ENCODE measurements at places on chromosomes 5 and 9.
A peak's percentile ranks its signal among the peaks of the same experiment; 100 is the strongest.

DNA sequence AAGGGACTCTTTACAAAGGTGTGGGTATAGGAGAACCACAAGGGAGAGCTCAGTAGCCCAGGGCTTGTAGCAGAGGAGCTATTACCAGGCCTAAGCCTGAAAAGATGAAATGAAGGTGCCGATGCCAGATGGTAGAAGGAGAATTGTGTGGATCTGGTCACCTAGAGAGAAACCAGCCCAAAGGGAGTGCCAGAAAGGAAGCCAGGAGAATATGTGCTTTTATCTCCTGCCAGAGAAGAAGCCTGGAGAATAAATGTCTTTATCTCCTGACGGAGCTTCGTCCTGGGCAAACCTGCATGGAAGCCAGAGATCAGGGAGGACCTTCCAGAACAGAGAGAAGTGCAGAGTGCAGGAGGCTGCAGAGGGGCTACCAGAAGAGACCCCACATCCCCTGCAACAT lies 142.6 kb downstream of the MED10 start:
- H3K36me3 ChIP-seq, result no peaks in the 10 kb centered on the region
- H3K27me3 ChIP-seq, result no peaks in the 10 kb centered on the region
- H3K4me1 ChIP-seq, result no peaks in the 10 kb centered on the region
- H3K4me3 ChIP-seq, result no peak overlapping the region

DNA sequence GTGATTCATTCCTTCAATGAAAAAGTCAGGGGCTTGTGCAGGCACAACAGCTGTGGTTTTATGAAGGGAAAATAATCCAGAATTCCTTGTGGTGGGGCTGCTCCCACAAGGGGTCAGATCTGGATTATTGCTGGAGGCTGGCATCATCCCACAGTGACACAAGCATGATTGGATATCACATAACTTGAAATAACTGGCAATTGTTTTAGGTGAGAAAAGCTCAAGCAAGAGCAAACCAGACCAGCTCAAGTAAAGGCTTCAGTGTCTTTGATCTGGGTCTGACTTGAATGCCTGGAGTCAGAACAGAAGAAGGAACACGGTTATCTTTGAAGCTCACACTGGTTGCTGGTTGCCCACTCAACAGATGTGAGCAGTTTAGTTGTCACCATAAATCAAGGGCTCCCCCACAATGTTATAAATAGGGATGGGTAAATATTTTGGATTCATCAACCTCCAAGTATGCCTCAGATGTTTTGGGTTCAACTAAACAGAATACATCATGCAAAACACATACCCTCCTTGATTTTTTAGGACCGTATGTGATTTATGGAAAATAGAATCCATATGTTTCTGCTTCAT lies 3.1 kb upstream of the ZNF474 start:
- H3K4me1 ChIP-seq, result peaks cover 25% of the 10 kb centered on the region
- DNase-seq, result peak; percentile 51
- H3K27me3 ChIP-seq, result no peaks in the 10 kb centered on the region
- H3K36me3 ChIP-seq, result no peaks in the 10 kb centered on the region
- no peak overlapping the region for H3K4me3 ChIP-seq

GRCh38 chr9:89774858-89775370 lies 170.1 kb downstream of the GADD45G start:
- H3K4me1 ChIP-seq, result peaks cover 38% of the 10 kb centered on the region
- H3K36me3 ChIP-seq, result no peaks in the 10 kb centered on the region
- H3K27me3 ChIP-seq, result peaks cover 30% of the 10 kb centered on the region
- DNase-seq, result no peak

- no peak overlapping the region for H3K27ac ChIP-seq
- H3K27me3 ChIP-seq, result no peaks in the 10 kb centered on the region
- DNase-seq, result no peak
Observed at GRCh38 chr9:122883125-122883524, 22.0 kb downstream of the RC3H2 start.

DNA sequence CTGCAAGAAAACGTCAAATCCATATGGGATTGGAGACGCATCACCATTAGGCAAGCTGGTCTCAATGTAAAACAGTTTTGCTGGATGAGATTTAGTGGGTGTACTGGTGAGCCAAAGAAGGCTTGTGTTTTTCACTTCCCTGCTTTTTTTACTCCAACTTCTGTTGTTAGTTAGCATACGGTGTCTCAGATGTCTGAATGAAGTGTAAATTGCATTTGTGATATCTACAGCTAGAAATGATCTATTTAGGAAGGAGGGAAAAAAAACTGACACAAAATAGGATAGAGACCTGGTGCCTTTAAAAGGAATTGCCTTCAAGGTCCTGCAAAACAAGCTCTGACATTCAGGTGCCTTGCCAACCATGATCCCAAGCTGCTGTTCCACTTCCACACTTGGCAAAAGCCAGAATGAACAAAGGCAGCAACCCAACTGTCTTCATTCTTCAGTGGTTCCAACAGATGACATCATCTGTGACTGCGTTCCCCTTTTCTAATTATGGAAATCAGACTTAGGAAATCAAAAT lies 104.2 kb upstream of the RAI14 start:
- peak; percentile 93 for DNase-seq
- no peak overlapping the region for H3K4me3 ChIP-seq
- H3K4me1 ChIP-seq, result peaks cover 15% of the 10 kb centered on the region

GRCh38 chr5:169095410-169095960 lies 205.5 kb downstream of the SLIT3 start:
- no peak for DNase-seq
- no peaks in the 10 kb centered on the region for H3K27me3 ChIP-seq
- H3K27ac ChIP-seq, result no peak overlapping the region

DNA sequence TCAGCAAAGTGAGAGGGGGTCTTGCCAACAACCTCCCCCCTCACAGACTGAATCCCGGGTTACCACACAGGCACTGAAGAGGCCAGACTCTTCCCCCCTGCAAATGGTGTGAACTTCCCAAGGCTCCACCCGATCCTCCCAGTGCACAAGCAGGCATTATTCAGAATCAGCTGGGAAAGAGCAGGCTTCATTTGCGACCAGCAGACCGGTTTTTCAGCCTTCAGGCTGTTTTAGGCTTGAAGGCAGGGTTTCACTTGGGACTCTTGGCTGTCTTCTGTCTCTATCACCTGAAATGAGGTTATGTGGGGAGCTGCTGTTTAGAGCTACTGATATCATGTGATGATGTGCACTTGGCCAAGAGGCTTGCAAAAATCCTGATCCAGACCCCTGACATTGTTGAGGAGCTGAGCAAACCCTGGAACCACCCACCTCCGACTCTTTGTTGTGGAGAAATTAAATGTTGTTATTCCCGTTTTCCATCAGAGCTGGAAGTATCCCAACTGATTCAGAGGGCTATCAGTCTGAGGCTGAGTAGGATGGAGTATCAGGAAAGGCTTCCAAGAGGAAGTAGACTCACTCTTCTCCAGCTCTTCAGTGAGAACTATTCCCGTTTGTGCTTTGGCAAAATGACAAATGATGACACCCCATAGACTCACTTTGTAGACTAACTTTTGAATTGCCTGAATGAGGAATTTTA lies 63.3 kb upstream of the ZFR start:
- no peak overlapping the region for H3K4me3 ChIP-seq
- H3K4me1 ChIP-seq, result peaks cover 45% of the 10 kb centered on the region
- no peaks in the 10 kb centered on the region for H3K36me3 ChIP-seq
- peak overlapping the region; percentile 53 for H3K27ac ChIP-seq

DNA sequence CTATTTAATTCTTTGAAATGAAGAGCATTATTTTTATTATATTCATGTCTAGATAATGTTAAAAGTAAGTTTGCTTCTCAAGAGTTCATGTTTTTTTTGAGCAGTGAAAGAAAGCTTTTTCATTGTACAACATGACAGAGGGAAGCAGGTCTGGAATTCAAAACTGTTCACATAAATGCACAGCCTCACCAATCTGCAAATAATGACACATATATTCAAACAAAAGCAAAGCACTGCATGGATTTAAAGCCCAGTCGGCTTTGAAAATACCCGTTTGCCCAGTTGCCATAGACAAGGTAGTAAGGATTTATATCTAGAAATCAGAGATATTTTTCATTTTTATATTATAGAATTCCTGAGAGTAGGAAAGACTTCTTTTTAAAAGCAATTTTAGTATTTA lies 201.8 kb downstream of the CD180 start:
- H3K27ac ChIP-seq, result no peak overlapping the region
- H3K4me3 ChIP-seq, result no peak overlapping the region
- H3K36me3 ChIP-seq, result no peaks in the 10 kb centered on the region
- DNase-seq, result no peak
- no peaks in the 10 kb centered on the region for H3K27me3 ChIP-seq

DNA sequence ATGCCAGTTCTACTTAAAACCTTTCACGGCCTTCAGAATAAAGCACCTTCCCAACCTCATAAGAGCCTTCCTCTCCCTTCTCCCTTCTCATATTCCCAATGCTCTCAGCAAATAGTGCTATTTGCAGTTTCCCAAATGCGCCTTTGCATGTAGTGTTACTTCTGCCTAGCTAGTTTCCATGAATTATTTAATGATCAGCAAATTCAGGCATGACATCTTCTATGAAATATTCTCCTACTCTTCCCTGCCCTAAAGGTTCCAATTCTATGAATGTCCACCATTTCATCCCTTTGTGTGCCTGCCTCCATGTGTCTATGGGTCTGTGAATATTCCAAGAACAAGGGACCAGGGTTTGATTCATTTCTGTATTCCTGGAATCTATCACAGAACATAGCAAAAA lies 98.8 kb upstream of the NR5A1 start:
- no peaks in the 10 kb centered on the region for H3K36me3 ChIP-seq
- no peaks in the 10 kb centered on the region for H3K4me1 ChIP-seq
- DNase-seq, result no peak
- no peaks in the 10 kb centered on the region for H3K27me3 ChIP-seq
